AG20443 (cell line): ENCODE measurements at places on chromosomes 1 and 21.

DNA sequence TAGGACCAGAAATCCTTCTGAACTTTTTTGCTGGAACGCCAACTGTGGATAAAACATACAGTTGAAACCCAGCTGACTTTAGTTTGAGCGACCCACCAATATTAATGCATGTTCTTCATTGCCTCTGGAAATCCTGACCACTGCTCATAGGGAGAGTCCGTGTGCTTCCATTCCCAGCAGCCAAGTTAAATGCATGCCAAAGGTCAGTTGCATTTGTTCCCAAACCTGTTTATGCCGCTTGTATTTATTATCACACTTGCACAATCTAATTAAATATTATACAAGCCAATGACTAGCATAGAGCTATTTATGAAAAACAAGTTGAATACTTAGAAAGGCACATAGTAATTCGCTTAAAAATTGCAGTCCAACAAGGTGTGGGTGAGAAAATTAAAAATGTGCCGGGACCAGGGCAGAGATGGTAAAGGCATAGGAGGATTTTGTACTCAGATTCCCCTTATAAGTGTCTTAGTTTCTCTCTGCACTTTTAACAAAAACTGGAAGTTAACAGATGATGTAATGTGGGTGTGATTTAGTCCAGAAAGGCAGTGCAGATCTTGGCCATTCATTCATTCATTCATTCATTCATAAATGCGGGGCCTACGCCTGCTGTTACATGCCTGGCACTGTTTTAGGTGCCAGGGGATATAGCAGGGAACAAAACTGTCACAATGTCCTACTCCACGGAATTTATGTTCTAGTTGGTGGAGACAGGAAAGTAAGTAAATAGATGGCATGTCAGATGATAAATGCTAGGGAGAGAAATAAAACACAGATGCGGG lies 99.7 kb downstream of the PRDM2 start:
- no peak for DNase-seq

- DNase-seq = no peak
Measured at GRCh38 chr1:219398815-219399396, 214.0 kb downstream of the ZC3H11B start.

- DNase-seq = peak; percentile 45
Measured at GRCh38 chr1:61081686-61082310, 563 bp upstream of the NFIA start.

DNA sequence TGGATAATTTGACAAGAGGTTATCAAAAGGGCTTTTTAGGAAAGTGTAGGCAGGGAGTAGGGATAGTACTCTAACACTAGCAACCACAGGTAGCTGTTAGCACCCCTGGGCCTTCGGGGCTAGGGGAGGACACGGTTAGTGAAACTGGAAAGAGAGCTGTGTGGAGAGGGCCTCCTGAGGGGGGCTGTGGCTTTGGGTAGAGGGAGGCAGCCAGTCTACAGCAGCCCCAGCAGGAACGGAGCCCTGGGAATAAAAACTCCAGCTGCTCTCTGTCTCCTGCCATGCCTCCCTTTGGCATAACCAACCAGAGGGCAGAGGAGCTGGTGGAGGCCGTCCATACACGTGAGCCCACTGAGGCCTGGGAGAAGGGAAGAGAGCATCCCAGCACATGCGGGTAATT lies 223.2 kb downstream of the FOXD2 start:
- no peak for DNase-seq

DNA sequence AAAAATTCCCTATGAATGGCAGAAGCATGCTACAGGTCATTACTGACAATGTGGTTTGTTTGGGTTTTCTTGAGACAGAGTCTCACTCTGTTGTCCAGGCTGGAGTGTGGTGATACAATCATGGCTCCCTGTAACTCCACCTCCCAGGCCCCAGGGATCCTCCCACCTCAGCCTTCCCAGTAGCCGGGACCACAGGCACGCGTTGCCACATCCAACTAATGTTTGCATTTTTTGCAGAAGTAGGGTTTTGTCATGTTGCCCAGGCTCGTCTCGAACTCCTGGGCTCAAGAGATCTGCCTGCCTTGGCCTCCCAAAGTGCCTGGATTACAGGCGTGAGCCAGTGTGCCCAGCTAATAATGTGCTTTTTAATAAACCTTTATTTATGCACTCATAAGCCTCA lies 259.1 kb downstream of the NFIA start:
- DNase-seq = no peak

- DNase-seq = peak; percentile 71
Measured at GRCh38 chr1:26020330-26020768, 1.2 kb upstream of the EXTL1 start.

- DNase-seq = no peak
Measured at GRCh38 chr1:73839922-73840321, 358.1 kb downstream of the LRRIQ3 start.
